Stimulated activated CD4-positive, alpha-beta T cell treated with anti-CD3 and anti-CD28 coated beads, Interleukin-4, amount 100 ng/mL, for 4 hours (primary cell): ENCODE measurements at places on chromosomes 13 and 19.

DNA sequence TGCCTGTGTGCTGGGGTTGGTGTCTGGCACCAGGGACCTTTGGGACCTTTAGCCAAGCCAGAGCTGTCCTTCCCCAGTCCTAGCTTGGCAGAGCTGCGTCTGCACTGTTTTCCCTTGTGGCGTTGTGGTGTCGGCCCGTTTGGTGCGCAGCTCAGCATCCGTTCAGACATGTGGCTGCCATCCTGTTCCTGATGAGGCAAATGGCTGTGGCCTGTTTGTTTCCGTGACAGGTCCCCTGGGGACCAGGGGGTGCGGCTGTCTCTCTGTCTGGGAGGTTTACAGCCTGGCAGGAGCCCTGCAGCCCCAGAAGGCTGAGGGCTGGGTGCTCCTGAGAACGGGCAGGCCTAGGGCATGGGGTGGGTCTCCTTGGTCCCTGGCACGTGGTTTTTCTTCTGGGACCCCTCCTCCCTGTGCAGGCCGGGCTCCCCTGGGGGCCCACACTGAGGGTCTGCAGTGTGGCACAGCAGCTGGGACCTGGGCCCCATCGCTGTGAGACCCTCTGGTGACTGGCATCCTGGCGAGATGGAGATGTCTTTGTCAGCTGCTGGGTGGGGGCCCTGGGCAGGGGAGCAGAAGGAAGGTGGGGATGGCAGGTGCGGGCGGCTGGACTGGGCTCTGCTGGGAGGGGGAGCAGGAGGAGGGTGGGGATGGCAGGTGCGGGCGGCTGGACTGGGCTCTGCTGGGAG is 4.0 kb downstream of the SPPL2B start:
- no peak for DNase-seq

- no peak for DNase-seq
Observed at GRCh38 chr13:53032849-53033248, 4.2 kb downstream of the OLFM4 start.

DNA sequence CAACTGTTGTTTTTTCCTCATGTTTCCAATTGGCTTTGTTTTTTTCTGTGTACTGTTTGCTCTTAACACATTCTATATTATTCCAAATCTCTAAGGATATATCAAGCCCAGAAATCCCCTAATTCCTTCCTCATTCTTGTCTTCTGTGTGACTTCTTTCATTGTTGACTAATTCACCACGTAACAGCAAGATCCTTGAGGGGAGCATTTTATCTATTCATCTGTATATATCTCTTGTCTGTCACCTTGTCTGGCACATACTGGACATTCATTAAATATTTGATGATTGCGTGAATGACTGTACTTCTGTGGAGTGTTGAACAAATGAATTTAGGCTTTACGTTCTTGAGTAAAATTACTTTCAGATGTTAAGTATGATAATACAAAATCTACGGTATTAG is 44.8 kb upstream of the OLFM4 start:
- no peak for DNase-seq

DNA sequence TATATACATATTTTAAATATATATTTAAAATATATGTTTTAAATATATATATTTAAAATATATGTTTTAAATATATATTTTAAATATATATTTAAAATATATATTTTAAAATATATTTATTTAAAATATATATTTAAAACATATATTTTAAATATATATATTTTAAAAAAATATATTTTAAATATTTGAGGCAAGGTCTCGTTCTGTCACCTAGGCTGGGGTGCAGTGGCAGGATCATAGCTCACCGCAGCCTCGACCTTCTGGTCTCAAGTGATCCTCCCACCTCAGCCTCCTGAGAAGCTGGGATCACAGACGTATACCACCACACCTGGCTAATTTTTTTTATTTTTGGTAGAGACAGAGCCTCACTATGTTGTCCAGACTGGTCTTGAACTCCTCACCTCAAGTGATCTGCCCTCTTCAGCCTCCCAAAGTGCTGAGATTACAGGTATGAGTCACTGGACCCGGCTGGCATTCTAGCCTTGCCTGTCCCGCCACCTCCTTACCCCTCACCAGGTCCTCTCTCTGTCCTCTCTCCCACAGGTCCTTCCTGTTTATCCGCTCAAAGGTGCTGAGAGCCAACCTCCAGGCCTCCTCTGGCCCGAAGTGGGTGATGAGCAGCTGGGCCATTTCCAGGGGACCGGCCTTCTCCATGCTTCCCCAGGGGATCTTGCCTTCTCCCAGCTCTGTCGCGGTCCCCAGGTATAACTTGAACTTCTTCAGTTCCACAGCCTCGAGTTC is 564 bp downstream of the NLRP12 start:
- no peak for DNase-seq

GRCh38 chr13:36814465-36814864 is 4.6 kb upstream of the RFXAP start:
- DNase-seq = no peak

DNA sequence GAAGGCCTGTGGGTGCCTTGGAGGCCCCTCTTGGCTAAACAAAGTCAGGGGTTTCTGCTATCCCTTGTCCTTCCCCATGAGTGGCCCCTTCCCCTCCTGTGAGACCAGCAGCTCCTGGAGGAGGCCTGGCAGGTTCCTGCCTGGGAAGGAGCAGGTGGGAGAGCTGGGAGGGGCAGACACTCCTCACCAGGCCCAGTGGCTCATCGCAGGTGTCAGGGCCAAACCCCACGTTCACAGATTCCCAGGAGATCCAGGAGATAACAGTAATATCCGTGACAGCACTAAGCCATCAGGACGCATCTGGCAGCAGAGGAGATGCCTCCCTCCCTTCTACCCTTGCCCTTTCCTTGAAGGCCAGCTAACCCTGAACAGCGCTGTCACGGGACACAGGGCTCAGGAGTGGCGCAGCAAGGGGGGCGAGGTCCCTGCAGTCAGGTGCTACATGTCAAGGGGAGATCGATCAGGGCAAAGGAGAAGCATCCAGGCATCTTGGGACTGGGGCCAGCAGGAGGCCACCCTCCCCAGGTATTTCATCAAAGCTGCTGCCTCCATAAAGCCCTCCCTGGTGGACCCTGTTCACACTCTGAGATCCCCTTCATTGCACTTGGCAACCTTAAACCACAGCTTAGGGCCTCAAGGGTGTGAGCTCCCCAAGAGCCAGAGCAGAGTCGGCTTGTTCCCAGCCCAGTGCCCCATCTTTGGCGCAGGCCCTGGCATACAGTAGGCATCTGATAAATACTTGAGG is 4.8 kb downstream of the CEBPA start:
- no peak for DNase-seq

DNA sequence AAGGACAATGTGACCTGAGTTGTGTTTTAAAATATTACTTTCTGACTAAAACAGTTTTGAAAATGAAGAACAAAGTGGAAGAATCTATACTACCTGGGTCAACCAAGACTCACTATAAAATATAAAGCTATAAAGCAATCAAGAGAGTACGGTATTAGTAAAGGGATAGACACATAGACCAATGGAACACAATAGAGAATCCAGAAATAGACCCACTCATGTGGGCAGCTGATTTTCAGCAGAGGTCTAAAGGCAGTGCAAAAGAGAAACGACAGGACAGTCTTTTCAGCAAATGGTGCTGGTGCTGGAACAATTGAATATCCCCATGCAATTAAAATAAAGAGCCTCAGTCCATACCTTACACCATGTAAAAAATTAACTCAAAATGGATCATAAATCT is 224.7 kb downstream of the RGCC start:
- no peak for DNase-seq

- DNase-seq = no peak
Observed at GRCh38 chr19:21587117-21587461, 81.7 kb downstream of the ZNF429 start.

DNA sequence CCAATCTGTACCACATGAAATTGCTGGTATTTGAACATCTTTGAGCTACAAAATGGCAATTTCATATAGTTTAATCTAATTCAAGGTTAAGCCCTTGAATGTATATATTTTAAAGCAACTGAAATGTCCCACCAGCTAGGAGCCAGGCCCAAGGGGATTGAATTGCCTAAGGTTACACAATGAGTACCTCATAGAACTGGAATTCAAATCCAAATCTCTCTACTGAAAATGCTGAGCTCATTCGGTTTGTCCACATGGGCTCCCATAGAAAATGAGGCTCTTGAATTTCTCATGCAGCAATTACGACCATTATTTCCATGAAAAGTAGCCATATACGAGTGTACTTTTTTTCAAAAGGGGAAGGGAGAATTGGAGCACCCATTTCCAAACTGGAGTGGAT is 31.5 kb upstream of the FNDC3A start:
- DNase-seq = no peak

GRCh38 chr19:40600570-40601133 is 517 bp upstream of the LTBP4 start:
- DNase-seq = no peak
